ENCODE measurements at places on chromosomes 12 and 14.
A peak's percentile ranks its signal among the peaks of the same experiment; 100 is the strongest.

GRCh38 chr12:127126260-127126628 lies 1140.7 kb upstream of the TMEM132C start:
- no peak for DNase-seq

- no peak for DNase-seq
Measured at GRCh38 chr14:94158239-94158883, 15.8 kb upstream of the PPP4R4 start.

DNA sequence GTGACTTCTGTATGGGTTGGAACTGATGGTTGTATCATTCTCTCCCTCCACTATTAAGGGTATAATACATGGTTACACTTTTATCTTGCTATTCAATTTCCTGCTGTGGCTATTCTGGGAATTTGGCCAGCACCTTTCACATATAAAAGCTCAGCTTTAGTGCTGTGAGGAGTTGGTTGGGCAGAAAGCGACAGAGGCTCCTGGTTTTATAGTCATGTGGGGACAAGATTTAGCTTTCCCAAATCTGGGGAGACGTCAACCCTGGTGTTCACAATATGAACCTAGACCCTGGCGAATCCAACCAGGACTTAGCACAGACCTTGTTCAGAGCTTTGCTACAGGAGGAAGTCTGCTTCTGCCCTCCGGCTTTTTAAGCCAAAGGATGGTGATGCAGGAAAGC lies 36.5 kb downstream of the FOS start:
- no peak for DNase-seq

DNA sequence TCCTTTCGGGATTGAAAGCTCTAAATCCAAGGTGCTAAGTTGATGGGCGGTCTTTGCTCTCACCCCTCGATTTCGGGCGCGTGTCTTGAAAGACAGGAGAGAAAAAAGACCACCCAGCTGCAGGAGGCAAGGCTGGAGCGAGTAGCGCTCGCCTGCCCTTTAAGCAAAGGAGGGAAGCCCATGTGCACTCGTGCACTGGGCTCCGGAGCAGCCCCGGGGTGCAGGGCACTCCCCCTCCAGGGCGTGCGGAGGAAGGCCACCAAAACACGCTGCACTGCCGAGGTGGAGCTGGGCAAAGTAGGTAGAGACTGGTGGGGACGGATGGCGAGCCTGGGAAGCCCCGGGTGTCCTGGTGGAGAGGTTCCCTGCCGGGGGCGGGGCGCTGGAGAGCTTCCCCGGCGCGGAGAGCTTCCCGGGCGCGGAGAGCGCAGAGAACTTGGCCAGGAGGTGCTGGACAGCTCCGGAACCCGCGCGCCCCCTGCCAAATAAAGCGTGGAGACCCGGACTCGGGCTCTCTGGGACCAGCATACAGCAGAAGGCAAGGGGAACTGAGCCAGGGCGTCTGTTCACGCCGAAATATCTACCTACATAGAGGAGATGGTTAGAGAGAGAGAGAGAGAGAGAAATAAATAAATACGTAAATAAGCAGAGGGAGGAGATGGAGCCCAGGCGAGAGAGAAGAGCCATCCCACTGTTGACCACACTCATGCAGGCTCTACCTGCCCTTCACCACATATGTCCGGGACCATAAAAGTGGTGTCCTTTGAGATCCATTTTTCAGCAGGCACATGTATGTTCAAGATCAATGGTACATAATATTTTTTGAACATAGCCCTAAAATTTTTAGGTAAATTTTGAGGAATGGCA lies 662 bp upstream of the NELL2 start:
- DNase-seq: peak; percentile 25

DNA sequence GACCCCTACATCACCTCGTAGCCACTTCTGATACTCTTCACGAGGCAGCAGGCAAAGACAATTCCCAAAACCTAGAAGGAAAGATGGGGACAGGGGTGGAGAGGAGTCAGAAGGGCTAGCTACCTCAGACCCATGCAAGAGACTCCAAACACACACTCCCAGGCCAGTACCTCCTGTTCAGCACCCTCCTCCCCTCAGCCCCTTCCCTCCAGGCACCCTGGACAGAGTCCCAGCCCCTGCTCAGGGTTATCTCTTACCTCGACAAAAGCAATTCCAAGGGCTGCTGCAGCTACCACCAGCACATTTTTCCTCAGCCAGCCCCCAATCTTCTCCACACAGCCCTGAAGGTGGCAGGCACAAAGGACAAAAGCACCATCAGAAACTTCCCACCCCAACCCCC lies 3.3 kb downstream of the CD63 start:
- DNase-seq: no peak

- DNase-seq: no peak
Measured at GRCh38 chr12:53696655-53697331, 20.9 kb upstream of the ATP5MC2 start.

- DNase-seq: no peak
Measured at GRCh38 chr12:19440916-19441315, 1.6 kb downstream of the AEBP2 start.

All from T follicular helper cell (primary cell).